ENCODE measurements at places on chromosomes 3 and 15.

DNA sequence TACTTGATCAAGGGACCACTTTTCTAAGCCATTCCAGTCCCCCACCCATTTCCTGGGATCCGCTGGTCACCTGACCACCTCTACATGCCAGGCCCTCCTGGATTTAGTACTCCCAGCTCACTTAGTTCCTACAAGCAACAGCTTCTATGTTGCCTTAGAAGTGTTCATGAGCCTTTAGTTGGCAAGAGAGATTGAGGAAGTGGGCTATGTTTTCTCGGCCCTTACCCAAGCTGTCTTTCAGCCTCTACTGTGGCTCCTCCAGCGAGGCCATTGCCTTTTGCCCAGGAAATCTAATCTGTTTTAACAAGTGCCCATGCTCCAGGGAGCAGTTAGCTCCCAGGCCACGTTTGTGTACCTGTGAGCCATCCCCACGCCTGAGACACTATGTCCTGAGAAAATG, 4.5 kb upstream of the PRKAR2A start:
- DNase-seq = no peak

DNA sequence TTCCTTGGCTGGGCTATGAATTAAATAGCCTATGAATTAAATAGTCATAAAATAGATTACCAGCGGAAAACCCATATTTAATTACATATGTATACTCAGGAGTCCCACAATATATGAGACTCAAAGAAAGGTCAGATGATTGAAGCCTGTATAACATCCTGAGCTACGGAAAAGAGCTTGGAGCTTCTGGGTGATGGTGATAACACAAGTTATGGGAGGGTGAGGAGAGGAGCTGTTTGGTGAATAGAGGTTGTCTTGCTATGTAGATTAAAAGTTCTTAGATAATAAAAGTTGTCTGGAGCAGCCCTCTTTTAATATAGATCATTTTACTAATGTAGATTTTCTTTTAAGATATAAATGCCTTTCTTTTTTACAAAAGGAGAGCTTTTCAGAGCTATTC, 1.8 kb downstream of the PML start:
- no peak for DNase-seq

- no peak for DNase-seq
Measured at GRCh38 chr3:122886946-122887345, 92.1 kb downstream of the SLC49A4 start.

DNA sequence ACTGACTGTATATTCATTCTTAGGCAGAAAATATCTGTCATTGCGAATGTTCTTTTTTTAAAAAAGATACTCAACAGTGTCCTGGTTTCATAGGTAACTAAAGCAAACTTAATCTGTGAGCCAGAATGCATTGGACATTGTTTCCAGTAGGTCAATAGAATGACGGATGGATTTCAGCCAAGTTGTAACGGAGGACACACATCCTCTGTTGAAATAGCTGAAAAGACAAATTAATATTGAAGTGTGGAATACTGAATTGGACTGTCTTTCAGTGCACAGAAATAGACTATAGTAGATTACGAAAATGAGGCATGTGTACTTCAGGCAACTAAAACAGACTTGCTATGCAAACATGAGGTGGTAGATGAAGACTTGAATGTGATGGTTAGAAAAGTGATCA, 461.6 kb downstream of the WDR72 start:
- DNase-seq = no peak

DNA sequence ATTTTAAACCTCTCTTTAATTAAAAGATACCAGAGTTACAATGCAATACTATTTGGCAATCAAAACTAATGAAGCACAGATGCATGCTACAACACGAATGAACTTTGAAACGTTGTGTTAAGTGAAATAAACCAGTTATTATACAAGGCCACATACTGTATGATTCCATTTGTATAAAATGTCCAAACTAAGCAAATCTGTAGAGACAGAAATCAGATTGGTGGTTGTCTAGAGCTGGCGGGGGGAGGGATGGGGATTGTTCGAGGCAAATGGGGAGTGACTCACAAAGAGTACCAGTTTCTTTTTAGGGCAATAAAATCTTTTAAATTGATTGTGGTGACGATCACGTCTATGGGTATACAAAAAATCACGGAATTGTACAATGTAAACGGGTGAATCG, 677.0 kb downstream of the NTRK3 start:
- no peak for DNase-seq

DNA sequence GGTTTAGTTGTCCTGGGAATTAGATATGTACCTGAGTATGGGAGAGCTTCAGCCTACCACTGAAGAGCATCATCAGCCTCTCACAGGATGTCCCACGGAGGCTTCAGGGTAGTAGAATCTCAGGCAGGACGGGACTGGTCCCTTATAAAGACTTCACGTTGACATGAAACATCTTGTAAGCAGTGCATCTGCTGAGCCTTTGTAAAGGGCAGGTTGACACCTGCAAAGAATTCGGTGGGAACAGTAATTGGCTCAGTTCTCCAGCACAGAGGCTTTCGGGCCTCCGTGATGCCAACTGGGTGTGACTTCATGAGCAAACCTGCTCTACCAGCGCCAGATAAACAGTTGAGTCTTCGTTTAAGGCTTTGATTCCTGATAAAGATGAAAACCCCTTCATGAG, 26.9 kb upstream of the AVEN start:
- no peak for DNase-seq

DNA sequence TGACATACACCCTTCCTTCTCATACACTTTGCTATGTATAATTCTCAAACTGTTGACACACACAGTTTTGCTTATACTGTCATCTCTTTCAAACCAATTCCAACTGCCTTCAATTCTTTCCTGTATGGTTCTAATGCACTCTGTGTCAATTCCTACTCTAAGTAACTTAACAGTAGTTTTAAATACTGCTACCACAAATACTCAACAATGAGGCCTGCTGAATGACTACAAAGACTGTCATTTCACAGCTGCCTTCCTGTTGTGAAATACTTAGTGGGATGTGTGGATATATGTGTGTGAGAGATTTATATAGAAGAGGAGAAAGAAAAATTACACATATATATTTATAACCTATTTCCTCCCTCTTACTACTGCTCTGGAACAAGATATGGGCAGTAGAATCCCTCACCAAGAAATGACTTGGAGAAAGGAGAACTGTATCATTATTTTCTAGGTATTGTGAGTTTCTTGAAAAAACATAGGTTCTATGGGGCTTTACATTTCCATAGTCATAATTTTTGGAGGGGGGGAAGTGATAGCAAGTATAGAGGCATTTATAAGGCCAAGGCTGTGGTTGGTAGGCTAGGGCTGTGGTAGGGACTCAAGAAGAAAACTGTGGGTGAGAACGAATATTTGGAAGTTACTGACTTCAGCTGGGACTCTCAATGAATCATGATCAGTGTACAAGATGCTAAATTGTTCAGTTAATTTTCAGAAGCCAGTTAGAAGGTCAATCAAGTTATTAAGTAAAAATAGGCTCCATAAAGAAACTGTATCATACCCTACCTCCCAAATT, 88.7 kb downstream of the ANKRD28 start:
- no peak for DNase-seq

DNA sequence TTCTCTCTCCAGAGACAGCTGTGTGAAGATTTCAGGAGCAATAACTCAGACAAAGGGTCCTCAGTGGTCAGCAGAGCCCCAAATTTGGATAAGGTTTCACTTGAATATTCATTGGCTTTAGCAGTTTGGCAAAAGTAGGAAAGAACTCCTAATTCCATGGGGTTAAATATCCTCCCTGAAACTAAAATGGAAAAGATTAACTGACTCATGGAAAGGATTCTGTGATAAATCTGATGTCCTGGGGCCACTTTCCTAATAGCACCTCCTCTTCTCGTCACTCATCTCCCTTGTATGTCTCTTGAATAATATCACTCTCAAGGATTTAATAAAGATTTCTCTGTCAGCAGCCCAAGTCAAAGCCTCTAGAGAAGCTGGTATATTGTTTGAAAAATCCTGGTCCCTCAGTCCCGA, 33.3 kb upstream of the TBC1D23 start:
- no peak for DNase-seq

DNA sequence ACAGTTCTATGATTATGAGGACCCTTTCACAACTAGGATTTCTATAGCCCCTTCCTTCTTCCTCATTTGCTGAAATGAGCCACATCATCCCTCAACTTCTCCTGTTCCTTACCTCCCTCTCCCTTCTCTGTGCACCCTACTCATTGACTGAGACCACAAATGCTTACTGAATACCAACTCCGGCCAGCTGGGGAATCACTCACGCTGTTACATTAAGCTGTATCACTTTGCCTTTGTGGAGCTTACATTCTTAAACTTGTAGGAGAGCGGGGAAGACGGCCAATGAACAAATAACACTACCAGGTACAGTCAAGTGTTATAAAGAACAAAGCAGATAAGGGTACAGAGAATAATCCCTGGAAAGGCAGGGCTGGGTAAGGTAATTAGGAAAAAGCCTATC, 5.7 kb downstream of the SUCLG2 start:
- no peak for DNase-seq

DNA sequence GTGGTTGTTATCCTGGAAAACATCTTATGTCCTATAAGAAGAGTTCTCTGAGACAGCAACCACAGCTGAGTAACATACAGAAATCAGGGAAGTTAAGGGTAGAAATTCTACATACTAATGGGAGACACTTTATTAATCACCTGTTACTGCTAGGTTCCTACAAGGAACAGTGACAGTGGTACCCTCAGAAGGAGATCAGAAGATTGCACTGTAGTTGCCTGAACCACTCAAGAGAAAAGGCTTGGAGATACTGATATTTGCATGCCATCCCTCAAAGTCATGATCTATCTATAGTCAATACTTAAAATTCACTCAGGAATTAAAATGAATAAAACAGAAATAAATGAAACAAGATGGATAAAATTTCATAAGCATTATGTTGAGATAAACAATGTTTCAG, 136.0 kb downstream of the LMLN start:
- no peak for DNase-seq

- peak; percentile 12 for DNase-seq
Measured at GRCh38 chr3:99023590-99024192, 122.2 kb upstream of the DCBLD2 start.

DNA sequence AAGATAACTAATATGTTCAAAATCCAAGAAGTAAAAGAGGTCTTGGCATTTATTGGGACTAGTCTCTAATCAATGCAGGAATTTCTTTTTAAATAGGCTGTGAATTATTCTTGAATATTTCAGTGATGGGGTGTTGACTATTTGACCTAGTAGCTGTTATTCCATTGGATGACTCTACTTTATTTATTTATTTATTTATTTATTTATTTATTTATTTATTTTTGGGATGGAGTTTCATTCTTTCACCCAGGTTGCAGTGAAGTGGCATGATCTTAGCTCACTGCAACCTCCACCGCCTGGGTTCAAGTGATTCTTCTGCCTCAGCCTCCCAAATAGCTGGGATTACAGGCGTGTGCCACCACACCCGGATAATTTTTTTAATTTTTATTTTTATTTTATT, 1227.8 kb downstream of the ZPLD1 start:
- DNase-seq = no peak

- no peak for DNase-seq
Measured at GRCh38 chr3:35675206-35675605, 35.9 kb downstream of the ARPP21 start.

GRCh38 chr3:112086076-112086854, at the start of gene C3orf52:
Gene C3orf52, plus strand, starts transcription at chr3:112086389. Its CDS starts 19 bp downstream, at chr3:112086408.
- no peak for DNase-seq

- DNase-seq = peak; percentile 71
Measured at GRCh38 chr15:90660195-90660998, 56.7 kb upstream of the BLM start.

DNA sequence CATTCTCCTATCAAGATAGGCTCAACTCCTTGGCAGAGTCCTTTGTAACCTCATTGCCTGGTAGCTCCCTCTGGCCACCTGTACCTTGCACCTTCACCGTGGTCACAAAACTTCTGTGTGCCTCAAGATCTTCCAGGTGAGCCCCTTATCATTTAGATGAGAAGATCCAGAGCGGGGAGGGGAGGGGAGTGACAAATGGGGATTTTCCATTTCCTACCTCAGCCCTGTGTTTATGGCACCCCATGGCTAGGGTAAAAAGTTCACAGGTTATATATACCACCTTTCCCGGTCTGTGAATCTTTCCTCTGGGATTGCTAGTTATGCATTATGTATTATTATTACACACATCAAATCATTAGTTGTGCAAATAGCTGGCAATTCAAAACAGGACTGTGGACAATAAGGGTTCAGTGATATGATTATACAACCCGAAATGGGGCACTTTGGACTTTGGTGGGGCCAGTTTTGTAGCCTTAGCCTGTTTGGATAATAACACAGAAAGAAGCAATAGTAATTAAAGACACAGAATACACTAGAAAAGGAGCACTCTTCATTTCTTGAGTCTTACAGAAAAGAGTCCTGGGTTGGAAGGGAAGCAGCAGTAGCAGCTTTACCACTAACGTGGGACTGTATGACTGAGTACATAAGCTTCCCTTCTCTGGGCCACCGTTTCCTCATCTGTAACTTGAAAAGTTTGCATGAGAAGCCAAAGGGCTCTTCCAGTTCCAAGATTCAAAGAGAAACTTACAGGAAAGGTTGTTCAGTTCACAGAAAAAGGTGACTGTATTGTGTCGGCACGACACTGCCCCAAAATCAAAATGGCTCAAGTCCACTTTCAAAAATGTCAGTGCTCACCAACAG, 7.1 kb downstream of the TLE3 start:
- no peak for DNase-seq

DNA sequence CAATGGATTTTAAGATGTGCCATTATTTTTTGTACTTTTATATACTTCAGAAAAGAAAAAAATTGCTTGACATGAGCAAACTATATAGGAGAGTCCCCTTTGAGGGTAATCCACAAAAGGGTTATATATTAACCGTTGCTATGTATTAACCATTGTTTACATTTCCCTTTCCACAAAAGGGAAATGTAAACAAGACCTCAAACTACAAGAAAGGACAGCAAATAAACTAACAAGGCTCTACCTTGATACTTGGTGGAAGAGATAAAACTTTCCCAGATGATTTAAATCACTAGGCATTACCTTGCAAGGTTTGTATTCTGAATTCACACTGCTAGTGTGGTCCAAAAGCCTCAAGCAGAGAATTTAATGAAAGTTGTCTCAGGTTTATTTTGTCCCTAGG, 616.3 kb upstream of the BCHE start:
- DNase-seq = no peak

DNA sequence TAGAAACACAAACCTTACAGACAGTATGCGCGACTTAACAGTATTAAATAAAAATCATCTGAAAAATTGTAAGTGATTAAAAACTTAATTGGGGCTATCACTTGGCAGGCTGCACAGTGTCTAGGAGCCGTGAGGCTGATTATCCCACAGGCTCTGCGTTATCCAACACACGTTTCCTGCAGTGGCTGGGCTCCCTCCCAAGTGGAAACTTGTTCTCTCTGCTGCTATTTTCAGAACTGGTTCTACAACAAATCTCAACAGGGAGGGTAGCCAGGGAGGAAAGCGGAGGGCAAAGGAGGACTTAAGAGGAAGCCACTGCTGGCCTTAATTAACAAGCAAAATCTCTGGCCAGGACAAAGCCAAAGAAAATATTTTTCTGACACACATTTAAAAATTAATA, 555.2 kb downstream of the MAGI1 start:
- DNase-seq = no peak
